ENCODE measurements at places on chromosomes 12 and 14.
A peak's percentile ranks its signal among the peaks of the same experiment; 100 is the strongest.

DNA sequence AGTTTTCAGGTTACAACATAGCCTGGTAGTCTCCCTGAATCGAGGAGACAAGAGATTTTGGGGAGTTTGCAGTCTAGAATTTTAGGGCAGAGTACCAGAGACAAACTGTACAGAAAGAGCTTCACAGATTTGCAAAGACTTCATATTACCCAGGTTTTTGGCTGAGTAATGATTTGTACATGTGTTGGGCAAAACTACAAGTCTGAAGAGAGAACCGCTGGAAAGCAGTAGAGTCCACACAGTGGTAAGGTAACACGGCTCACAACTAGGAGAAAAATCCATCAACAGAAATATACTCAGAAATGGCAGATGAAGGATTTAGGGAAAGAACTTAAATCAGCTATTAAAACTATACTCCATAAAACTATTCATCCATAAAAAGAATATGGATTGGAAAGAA lies 25.7 kb downstream of the FBXO33 start:
- no peak for DNase-seq

DNA sequence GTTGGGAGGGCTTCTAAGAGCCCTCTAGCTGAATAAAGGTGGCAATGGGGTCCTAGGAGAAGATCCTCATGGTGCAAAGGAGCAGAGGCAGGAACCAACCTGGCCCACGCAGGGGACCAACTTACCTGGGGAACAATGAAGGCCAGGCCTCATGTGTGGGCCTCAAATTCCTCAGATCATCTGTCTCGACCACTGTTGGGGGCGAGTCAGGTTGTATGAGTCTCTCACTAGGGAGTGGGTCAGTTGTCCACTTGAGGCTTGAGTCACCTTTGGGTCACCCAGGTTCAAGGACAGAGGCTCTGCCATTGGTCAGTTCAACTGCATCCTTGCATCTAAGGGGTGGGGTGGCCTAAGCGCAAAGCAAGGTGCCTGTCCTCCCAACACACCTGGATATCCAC lies 43.7 kb upstream of the BDKRB2 start:
- no peak for DNase-seq

DNA sequence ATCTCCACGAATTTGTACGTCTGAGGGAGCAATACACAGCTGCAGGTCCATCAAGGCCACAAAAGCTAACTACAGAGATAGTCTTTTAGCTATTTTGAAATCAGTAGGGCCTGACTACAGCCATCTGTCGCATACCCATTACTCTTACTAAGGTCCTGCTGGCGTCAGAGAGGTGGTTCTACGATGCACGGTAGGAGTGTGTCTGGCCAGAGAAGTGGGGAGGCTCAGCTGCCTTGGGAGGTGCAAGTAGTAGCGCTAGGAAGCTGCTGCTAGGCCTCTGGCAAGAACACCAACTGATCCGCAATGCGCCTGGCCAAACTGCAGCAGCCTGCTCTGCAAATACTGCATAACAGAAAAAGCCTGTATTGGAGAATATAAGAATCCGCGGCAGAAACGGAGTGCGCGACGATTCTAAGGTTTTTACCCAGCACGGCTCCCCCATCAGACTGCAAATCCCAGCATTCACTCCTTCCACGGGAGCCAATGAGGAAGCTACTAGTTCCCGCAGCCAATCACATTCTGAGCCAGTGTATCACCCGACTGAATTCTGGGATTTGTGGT lies 743 bp upstream of the CAND1 start:
- peak; percentile 99 for DNase-seq

DNA sequence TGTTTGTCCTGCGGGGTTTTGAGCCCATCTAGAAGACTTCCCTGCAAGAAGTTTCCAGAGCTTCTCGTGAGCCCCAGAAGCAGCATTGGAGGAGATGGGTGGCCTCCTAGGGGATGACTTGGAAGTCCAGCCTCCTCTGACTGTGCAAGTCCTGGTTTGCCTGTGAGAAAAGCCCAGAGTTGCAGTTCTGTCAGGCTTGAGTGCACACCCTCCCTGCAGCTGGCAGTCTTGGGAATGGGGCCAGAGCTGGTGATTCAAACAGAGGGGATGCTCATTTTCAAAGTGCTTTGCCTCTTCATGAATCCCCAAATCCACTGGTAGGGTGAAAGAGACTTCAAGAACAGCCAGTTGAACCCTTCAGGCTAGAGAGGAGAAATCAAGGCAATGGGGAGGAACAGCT lies 3.9 kb upstream of the PPP1R1A start:
- no peak for DNase-seq

DNA sequence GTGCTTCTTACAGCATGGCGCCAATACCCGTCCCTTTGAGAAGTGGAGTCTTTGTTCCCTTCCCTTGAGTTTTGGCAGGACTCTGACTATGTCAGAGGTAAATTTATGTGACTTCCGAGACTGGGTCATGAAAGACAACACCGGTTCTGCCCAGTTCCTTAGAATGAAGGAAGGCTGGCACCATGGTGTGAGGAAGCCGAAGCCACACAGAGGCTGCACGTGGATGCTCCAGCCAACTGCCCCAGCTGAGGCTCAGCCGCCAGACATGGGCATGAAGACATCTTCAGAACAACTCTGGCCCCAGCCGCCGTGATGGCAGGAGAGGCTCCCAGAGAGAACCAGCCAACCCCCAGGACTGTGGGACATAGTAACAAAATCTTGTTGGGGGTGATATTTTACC lies 111.2 kb downstream of the CALM1 start:
- DNase-seq, result no peak

DNA sequence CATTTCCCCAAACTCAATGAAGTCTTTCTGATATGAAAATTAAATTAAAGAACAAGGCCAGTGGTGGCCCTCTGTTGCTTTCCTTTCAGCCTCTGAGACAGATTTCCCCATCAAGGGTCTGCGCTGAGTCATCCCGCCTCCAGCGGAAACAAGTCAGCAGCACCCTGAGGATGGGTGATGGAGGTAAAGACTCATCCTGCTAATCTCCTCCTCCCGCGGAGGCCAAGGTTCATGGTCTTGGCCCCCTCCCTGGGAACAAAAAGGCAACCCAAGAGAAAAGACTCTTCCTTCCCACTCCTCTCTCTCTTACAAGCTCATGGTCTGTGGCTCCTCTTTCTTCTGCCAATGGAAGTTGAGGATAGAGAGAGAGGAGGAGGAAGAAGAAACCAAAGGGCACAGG lies 9.0 kb upstream of the NUMB start:
- DNase-seq, result no peak

DNA sequence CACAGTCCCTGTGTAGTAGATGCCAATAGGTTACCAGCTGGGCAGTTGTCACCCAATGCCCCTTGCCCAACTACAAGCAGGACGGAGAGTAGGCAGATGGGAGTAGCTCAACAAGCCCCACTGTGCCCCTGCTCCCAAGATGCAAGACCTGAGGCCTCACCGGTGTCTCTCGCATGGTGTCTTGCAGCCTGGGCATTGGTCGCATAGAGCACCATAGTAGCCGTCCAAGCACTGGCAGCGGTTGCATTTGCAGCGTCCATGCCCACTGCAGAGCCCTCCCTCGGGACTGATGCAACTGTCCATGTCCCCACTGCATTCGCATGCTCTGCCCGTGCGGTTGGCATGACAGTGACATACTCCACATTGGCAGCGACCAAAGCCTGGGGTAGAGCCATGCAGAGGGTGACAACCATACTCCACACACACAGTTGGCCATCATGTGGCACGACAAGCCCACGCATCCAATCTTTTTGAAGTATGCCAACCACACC lies 11.9 kb upstream of the CSAD start:
- no peak for DNase-seq

- peak; percentile 11 for DNase-seq
These were observed 112.0 kb downstream of the SLC15A5 start for GRCh38 chr12:16165506-16165905.

DNA sequence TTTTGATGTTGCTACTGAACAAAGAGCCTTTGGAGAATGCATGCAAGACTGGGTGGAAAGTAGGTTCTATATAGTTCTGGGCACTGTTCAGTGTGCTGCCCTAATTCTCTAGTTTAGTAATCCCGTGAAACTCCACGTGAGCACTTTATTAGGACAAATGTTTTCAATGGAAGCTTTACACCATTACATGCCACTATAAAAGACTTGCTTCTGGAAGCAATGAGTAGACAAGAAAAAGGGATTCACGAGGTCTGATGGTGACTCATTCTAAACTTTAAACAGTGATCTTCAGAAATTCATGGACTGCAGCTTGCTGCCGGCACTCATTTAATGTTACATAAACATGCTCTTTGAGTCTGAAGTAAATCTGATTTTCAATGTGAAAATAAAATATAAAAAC lies 22.3 kb downstream of the ATG14 start:
- no peak for DNase-seq

GRCh38 chr12:64612843-64613242 lies 2.5 kb downstream of the RASSF3 start:
- DNase-seq, result no peak

DNA sequence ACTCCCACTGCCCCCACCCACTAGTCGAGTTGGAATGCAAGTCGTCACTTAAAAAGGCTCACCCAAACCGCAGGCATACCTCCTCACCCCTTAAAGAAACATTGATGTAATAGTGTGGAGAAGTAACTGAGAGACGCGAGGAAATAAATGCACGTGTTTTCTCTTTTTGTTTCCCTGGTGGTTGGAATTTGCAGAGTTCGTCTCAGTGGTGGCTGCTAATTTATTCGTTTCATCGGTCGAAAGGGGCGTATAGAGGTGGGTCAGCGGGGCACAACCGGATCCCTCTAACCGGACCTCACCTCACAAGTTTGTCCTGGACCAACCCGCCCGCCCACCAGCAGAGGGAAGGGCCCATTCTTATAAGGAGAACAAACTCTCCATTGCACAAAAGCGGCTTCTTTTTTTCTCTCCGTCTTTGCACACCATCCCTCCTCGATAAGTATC lies 5.0 kb upstream of the NPAS3 start:
- DNase-seq, result no peak

DNA sequence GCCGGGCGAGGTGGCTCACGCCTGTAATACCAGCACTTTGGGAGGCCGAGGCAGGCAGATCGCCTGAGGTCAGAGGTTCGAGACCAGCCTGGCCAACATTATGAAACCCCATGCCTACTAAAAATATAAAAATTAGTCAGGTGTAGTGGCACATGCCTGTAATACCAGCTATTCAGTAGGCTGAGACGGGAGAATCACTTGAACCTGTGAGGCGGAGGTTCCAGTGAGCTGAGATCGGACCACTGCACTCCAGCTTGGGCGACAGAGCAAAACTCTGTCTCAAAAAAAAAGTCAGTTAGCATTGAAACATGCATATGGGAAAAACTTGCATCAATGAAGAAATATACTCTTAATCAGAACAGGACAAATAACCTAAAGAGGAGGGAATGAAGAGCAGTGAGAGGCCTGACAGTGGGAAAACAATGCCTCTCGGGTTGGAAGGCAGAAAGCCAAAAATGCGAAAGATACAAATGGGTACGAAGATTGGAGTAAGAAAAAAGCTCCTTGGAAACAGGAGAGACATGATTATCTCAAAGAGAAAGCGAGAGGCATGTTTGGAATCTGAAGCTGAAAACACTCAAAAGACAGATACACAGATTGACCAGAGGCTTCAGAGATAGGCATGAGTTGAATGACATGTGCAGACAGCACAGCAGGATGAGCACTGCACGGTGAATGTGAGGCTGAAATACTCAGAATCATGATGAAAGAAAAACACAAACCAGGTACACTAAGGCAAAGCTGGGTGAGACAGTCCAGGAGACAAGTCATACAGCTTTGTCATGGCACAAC lies 30.6 kb downstream of the RESF1 start:
- no peak for DNase-seq

GRCh38 chr12:78853231-78853630 lies 11.3 kb upstream of the SYT1 start:
- no peak for DNase-seq

DNA sequence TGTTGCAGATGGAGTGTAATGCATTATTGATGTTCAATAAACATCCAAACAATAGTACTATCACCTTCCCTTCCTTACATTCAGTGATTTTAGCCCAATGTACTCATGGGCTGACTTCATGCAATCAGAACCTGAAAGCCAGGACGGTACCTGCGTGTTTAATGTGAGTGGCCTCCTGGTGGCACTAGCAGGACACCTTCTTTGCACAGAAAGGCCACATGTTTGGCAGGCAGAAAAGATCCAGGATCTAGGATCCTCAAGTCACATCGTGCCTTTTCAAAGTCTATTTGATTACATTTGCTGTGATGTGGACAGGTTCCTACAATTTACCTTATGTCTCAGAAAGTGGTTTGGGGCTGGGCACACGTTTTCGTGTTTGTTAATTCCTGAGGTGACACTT lies 82.9 kb downstream of the NEDD1 start:
- DNase-seq, result peak; percentile 6

DNA sequence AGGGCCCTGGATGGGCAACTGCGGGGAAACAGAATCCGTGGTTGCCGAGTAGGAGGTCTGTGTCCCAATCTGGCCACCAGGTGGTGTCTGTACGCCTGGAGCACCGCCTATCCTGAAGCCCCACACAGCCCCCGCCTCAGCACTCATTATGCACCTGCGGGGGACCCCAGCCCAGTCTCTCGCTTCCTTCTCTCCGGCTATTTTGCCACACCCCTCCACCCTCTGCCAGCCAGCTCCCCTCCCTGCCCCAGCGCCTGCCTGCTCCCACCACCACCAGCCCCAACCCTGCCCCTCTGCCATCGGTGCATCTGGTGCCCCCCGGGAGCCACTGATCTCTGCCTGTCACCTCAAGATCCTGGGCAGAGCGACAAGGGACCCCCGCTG lies 2.2 kb upstream of the NXPH4 start:
- DNase-seq, result peak; percentile 42
